ENCODE measurements at places on chromosomes 7 and 10. TPM values are rescaled to one million over a fixed set of nuclear protein-coding genes. Genes with fewer than 3 reads are reported as not detected.

Gene RBM20
- not detected for total RNA-seq

Gene GDF10
- total RNA-seq, result 0.12 TPM

Gene KNDC1
- 0.29 TPM for total RNA-seq

Gene OPALIN
- not detected for total RNA-seq

Gene ZP3
- 4.6 TPM for total RNA-seq

Gene CDHR3
- 1.6 TPM for total RNA-seq

Gene ATOH7
- not detected for total RNA-seq

Gene ZKSCAN5
- 5.7 TPM for total RNA-seq

Gene GPAM
- total RNA-seq, result 5.2 TPM

Gene STEAP4
- 40.5 TPM for total RNA-seq

Gene ZNF239
- total RNA-seq, result 5.0 TPM

Gene SNX10
- total RNA-seq, result 0.06 TPM

Gene LHFPL3
- total RNA-seq, result not detected

Gene SEMA3D
- 0.05 TPM for total RNA-seq

Gene TUBAL3
- total RNA-seq, result not detected

Gene EEPD1
- total RNA-seq, result 5.3 TPM

Gene TDRD1
- 1.7 TPM for total RNA-seq

Gene BICC1
- 105 TPM for total RNA-seq

Gene LRRC18
- total RNA-seq, result not detected

Gene CLDN3
- total RNA-seq, result not detected

Gene PDZD7
- 0.06 TPM for total RNA-seq

Gene PRDX3
- 115 TPM for total RNA-seq

Gene CYP26A1
- total RNA-seq, result not detected

Gene MYL10
- total RNA-seq, result not detected

Gene METTL27
- 2.0 TPM for total RNA-seq

Gene PKD2L1
- not detected for total RNA-seq

Gene GRID1
- 0.12 TPM for total RNA-seq

Gene DYNC1I1
- 1.9 TPM for total RNA-seq

Gene PRKG1
- total RNA-seq, result 13.7 TPM

Gene TIMM23B
- total RNA-seq, result 10.9 TPM

Gene NPY
- total RNA-seq, result not detected

Gene PRSS58
- not detected for total RNA-seq
